ENCODE measurements at places on chromosomes 3 and 15.

DNA sequence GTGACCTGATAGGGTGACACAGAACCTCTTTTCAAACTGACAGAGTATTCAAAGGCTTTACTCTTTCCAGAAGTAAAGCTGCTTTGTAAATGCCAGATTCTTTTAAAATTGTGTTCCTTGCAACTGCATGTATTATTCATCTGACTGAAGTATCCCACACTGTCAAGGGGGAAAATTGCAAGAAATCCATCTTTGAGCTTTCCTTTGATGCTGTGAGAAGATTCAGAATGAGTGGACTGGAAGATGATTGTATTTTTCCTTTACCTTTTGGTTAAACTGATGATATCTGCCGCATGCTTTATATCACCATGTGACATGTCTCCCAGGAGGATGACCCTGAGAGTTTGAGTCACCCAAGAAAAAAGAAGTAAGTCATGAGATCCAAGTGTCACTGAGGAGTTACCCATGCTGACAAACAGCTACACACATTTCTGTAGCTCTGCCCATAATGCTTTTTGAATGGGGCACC, 250.8 kb upstream of the CBLB start:
- no peak for DNase-seq

DNA sequence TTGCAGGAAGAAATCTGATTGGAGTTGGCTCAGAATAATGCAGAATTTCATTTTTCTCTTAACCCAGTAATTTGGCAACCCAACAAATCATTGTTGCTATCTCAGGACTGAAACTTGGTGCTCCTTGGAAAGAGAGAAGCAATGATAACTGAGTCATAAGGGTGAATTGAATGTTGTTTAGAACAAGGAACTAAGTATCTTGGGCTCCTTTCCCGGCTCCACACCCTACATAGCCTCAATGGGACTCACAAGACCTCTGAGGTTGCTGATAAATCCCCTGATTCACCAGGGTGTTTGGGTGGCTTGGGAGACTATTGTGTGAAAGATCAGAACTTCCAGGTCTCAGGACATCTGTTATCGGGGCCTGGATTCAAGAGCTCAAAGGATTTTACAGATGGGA, 7.8 kb upstream of the RAB8B start:
- no peak for DNase-seq

GRCh38 chr3:260898-261297, 64.3 kb downstream of the CHL1 start:
- no peak for DNase-seq

DNA sequence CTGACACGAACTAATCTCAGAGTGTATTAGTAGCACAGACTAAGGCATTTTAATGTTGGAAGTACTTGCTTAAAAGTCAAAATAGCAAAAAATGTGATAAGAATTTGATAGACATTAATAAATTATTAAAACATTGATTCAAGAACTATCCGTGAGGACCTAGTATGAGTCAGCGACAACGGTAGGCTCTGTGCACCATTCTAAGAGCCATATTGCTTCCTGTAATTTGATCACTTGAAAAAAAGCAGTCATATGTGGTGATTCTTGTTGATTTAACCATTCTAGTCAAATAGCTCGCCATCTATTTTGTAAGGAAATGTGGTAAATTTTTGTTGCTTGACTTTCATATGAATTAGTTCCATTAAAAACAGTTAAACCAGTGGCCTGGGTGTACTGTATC, 534.9 kb upstream of the ARRDC4 start:
- DNase-seq: no peak

DNA sequence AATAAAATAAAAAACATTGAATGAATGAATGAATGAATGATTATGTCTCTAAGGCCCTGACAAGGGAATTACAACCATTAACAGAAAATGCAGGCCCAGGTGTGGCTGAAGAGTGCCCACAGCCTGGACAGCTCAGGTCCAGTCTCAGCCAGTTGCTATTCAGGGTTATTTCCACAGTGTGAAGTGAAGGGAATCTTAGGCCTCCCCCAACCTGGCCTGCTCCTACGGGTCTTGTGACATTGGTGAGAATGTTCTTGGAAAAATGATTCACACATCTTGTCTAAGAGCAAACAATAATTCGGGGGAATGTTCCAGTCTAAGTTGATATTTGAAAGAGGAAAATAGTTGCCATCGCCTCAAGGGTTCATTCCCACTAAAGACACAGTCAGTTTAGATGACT, 37.0 kb downstream of the MINDY4B start:
- no peak for DNase-seq

DNA sequence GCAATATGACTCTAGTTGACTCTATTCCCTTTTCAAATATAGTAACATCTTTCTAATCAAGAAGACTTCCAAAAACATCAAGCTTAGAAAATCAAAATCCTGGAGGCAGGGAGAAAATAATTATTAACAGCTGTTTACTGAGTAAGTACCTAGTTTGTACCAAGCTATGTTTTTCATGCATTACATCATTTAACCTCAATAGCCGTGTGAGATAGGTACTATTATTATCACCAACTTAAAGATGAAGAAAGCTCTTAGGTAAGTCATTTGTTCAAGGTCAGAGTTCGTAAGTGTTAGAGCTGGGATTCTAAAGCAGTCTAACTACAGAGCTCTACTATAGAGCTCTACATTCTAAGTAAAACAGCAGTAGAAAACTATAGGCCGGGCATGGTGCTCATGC, 41.6 kb downstream of the GSK3B start:
- no peak for DNase-seq

- no peak for DNase-seq
Measured at GRCh38 chr15:99430881-99431401, 134.8 kb upstream of the MEF2A start.

GRCh38 chr3:57556459-57557084, 498 bp downstream of the PDE12 start:
- no peak for DNase-seq

DNA sequence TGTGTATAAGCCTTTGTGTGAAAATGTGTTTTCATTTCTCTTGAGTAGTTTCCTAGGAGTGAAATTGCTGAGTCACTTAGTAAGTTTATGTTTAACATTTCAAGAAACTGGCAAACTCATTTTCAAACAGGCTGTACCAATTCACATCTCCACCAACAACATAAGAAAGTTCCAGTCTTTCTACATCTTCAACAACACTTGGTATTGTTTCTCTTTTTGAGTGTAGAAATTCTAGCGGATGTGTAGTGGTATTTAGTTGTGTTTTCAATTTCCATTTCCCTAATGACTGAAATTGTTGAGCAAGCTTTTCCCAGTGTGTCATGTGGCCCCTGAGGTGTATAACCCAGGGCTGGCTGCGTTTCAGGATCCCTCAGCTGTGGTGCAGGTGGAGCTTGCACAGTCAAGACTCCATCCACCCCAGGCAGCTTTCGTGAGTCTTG, 258.5 kb downstream of the PDCD6IP start:
- no peak for DNase-seq
